ENCODE measurements at places on chromosomes 3 and 15.
A peak's percentile ranks its signal among the peaks of the same experiment; 100 is the strongest.

DNA sequence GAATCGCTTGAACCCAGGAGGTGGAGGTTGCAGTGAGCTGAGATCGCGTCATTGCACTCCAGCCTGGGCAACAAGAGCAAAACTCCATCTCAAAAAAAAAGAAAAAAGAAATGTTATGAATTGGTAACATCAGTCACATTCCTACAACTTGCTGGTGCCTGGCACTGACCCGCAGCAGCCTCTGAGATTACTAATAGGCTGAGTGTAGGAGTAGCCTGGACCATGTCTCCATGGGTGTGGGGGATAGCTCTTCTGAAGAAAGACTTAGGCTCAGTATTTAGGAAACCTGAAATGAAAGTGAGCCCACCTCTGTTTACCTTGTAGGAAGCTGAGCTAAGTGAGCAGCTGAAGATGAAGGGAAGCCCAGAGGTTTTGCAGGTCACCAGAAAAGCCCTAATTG is 148.3 kb downstream of the LRRC28 start:
- DNase-seq = no peak

GRCh38 chr3:46324036-46324435 is 29.9 kb upstream of the CCR2 start:
- DNase-seq = no peak

- DNase-seq = no peak
Measured at GRCh38 chr3:11146773-11147660, 7.3 kb upstream of the HRH1 start.

- no peak for DNase-seq
Measured at GRCh38 chr3:144307951-144308350, 336.3 kb downstream of the DIPK2A start.

- peak; percentile 73 for DNase-seq
Measured at GRCh38 chr15:90648137-90649070, 68.7 kb upstream of the BLM start.

DNA sequence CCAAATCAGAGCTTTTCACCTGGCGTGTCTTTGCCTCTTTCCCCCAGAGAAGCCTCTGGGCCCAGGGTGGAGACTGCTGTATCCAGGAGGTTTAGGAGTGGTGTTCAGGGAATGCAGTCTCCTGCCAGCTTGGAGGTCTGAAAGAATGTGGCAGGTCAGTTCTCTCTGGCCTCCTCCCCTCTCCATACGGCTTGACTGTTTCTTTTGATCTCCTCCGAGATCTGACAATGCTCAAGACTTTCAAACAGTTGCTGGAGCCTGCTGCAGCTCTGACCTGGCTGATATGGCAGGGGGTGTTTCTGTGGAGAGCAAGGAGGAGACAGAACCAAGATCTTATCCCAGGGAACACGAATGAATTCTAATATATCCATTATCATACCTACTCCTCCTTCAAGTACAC is 24.7 kb upstream of the TM4SF4 start:
- no peak for DNase-seq

GRCh38 chr3:25495726-25496253 is 67.7 kb downstream of the RARB start:
- DNase-seq = no peak

GRCh38 chr3:74862476-74862875 is 248.0 kb upstream of the CNTN3 start:
- no peak for DNase-seq

GRCh38 chr15:41578736-41579383 is 19.8 kb downstream of the TYRO3 start:
- DNase-seq = no peak

DNA sequence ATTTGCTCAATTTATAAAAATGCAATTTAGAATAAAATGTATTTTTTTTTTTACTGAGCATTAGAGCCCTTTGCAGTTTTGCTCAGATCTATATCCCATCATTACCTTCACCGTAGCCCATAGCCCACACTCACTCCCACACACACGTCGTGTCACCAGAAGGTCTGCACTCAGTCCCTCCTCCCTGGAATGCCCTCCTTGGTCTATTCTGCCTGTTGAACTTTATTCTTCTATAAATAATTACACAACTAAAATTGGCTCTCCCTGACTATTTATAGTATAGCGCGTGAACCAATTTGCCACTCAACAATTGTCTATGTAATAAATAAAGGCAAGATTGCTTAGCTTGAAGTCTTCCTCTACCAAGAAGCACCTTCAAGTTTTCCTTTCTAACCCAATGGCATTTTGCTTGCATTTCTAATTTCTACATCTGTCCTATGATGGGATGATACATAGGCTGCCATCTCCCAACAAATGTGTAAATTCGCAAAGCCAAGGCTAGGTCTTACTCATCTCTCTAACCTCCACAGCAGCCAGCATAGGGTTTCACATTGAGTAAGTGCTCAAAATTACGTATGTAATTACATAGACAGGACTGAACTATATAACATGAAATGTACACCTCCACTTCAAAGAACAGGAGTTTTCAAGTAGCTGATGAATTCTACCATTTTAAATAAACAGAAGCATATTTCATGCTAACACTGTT is 172.0 kb upstream of the HES1 start:
- DNase-seq = no peak

DNA sequence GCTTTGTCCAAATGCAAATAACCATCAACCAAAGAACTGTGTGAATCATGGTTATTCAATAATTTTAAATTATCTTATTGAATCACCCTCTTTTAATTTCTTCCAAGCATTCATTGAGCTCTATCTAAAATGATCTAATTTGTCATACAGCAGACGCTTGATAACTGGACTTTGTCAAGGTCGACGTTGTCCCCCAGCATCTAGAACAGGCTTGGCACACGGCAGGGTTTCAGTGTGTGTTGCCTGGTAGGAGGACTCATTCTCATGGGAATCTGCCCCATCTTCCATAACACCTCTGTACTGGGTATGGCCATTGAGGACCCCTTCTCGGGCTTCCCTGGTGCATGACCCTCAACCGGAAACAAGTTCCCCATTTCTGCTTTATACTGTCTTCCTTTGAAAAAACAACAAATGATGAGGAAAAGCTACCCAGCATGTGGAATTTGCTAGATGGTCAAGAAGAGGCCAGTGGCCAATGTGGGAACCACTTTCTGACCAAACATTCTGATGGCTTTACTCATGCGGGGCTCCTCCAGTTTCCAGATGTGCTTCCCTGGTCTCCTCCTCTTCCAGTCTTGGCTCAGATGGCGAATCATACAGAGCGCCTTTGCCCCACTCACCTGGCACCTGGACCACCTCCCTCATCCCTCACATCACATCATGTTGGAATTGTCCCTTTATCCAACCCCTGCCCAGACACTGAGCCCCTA is 41.7 kb upstream of the SEC22A start:
- no peak for DNase-seq

DNA sequence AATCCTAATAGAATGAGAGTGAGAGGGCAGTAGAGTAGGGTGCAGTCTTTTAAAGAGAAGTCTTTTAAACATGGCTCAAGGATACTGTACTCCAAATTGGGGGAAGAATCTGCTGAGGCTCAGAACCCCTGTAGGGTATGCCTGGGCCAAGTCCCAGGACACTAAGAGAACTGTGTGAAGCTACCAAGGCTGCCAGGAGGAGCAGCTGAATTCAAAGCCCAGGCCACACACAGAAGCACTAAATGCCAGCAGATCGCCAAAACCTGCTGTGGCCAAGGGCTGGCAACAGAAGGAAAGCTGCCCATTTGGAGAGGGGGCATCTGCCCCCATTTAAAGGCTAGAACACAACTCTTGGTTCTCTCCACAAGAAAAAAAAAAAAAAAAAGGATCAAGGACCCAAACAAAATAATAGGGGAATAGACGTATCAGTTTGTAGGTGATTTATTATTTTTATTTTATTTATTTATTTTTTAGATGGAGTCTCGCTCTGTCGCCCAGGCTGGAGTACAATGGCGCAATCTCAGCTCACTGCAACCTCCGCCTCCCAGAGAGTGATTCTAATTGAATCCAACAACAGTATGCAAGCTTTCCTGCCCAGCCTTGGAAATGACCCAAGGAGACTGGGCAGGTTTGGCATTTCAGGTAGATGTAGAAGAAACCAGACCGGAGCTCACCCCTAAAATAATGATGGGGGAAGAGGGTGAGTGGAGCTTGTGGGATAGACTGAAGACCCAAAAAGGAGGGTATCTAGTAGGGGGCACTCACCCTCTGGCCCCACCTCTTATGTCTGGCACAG is 279.0 kb upstream of the WNT5A start:
- DNase-seq = no peak

GRCh38 chr15:65869954-65870871 is 922 bp downstream of the RAB11A start:
- peak; percentile 22 for DNase-seq

- DNase-seq = no peak
Measured at GRCh38 chr15:100899601-100900000, 19.6 kb upstream of the LRRK1 start.

- DNase-seq = no peak
Measured at GRCh38 chr15:73870700-73871408, 2.5 kb upstream of the TBC1D21 start.

DNA sequence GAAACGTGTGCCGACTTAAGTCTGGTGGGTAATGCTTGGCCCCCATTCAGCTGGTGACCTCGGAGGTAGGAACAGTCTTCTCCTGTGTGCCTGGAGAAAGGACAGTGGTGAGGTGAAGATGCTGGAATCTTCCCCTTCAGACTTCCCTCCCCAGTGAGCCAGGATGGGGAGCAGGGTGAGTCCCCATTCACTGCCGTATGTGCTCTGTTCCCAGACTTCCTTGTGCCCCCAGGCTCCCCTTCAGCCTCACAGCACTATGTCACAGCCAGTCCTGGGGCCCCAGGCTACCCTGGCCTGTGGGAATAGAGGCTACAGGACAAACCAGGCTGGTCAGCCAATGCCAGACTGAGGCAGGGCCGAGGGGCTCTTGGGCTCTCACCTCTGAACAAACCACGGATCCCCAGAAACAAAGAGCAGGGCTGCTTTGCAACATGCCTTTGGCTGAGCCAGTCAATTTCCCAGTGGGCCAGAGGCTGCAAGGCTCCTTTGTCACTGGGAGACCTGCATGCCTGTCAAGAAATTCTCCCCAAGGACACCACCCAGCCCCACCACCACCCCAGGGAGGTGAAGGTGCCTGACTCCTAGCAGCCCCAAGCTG is 31.8 kb upstream of the HHATL start:
- DNase-seq = no peak

GRCh38 chr3:186668426-186668825 is 2.6 kb downstream of the HRG start:
- DNase-seq = no peak

DNA sequence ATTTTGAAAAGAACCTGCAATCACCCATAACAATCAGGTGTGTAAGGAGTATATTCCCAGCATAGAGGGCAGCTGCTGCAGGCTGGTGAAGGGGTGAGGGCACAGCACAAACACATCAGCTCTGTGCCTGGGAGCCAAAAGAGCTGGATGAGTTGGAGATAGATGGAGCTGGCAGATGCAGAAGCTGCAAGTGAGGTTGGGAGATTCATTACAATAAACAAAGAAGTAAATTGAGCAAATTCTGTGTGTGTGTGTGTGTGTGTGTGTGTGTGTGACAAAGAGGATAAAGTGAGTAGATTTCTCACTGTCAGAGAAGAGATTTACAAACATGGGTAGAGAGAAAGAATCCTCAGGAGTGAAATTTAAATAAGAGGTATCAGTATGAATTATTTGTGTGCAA is 994.7 kb downstream of the EPHA3 start:
- no peak for DNase-seq

DNA sequence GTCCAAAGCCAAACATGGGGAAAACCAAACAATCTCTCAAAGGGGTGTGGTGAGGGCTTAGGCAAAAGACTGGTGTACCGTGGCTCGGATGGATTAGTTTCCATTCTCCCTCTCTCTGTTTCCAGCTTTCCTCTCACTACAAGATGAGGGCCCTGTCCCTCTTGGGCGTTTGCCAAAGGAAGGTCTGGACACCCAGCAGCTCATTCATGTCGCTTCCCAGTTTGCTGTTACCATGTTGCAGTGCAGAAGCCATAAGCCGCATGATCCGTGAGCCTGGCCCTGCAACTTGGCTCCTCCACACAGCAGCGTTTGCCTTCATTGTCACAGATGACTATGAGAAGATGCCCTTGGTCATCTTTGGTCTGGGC is 92.2 kb downstream of the APBA2 start:
- DNase-seq = no peak

DNA sequence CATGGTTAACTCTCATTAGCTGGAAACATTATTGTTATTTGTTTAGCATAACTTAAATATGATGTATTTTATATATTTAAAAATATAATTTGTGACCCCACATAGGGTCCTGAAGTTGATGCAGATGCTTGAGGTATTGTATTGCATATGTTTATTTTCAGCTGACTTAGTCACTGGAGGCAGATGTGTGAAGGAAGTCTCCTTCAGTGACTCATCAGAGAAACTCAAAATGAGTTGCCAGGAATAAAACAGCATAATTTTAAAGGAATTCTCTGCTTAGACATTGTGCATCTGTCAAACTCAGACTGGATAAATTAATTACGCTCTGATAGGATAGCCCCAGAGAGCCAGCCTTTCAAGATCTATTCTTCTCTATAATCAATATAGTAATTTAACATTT is 7.9 kb upstream of the OR4F6 start:
- DNase-seq = no peak

GRCh38 chr3:195172039-195172684 is 98.8 kb downstream of the XXYLT1 start:
- no peak for DNase-seq

- no peak for DNase-seq
Measured at GRCh38 chr3:102018551-102018950, 169.2 kb downstream of the NFKBIZ start.

GRCh38 chr3:132034486-132035464 is at the start of gene CPNE4:
CPNE4 (minus strand) TSS chr3:132035014.
- DNase-seq = peak; percentile 47

GRCh38 chr15:36218991-36219390 is 360.4 kb upstream of the CDIN1 start:
- DNase-seq = no peak

- peak; percentile 67 for DNase-seq
Measured at GRCh38 chr3:187958432-187959003, 195.4 kb upstream of the LPP start.

- no peak for DNase-seq
Measured at GRCh38 chr3:71890356-71890931, 105.5 kb upstream of the PROK2 start.

- peak; percentile 38 for DNase-seq
Measured at GRCh38 chr15:70447928-70448698, 315.2 kb downstream of the UACA start.

DNA sequence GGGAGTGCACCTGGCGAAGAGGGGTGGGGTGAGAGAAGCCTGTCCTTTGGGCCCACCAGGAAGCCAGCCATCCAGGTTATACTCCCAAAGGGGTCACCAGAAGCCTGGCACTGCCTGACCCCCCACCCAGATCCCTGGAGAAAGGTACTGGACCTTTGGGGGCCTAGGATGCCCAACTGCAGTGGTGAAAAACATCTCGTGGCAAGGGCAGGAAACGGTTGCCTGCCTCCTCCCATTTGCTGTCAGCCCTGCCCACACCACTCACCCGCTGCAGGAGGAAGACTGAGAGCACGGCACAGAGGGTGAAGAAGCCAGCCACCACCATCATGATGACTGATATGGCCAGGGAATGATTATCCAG is 2.2 kb upstream of the ULK3 start:
- DNase-seq = peak; percentile 58

DNA sequence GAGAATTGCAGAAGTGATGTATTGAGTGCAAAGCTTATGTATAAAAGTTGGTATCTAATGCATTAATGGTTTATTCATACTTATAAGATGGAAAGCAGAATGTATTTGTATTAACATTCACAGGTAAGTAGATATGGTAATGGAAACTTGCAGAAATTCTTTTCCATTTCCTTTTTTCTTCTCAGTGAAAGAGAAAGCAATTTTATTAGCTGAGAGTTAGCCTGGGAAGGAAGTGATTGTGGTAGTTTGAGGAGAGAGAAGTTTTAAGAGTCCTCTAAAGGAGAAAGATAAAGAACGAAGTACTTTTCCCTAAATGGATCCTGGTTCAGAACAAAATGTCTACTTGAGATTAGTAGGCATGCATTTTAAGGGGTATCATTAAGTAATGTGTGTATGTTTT is 60.1 kb upstream of the OSTN start:
- DNase-seq = no peak

Measured in CD4-positive, alpha-beta T cell treated with Interleukin-12 subunit alpha and Interleukin-12 subunit beta, for 1 hour (primary cell).